Calu3 (cell line): ENCODE measurements at places on chromosomes 1 and 21. TPM values are rescaled to one million over a fixed set of nuclear protein-coding genes. Genes with fewer than 3 reads are reported as not detected.

Gene ZNF683
- total RNA-seq, result not detected in 2 replicates

Gene OR2T35
- total RNA-seq, result not detected in 2 replicates

Gene TMEM79
- total RNA-seq, result 12.8 and 12.9 TPM in 2 replicates

Gene ZNF593OS
- not detected in 2 replicates for total RNA-seq

Gene OLIG2
- not detected in 2 replicates for total RNA-seq

DNA sequence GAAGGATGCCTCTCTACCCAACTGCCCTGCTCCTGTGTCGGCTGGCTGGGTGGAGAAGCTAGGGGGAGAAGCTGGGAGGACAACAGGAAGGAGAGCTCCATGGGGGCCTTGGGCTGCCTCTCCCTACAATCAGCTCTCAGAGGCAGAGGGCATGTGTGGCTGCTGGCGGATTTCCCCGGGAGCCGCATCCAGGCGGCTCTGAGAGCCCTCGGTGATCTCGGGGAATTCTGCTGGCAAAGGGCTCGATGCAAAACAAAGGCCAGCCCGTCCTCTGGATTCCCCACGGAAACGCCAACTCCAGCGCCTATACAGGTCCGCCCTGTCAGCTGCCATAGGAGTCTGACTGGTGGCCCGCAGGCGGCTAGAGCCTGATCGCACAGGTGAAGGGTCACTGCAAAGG lies 26.4 kb upstream of the EVA1B start:
- no peak for DNase-seq

DNA sequence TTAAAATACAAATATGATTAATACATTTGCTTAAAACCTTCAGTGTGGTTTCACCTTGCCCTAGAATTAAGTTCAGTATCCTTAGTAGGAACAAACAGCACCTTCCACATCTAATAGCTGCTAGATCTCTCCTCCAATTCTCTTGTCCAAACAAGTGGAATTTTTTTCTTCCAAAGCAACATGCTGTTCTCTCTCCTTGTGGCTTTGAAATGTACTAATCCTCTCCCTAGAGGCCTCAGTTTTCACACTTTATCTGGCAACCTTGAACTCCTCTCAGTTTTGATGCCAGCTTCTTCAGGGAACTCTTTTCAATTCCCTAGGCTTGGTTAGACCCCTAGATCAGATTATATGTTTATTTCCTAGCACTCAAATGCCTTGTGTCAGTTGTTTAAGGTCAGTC lies 87.0 kb downstream of the GLUL start:
- DNase-seq, result no peak

DNA sequence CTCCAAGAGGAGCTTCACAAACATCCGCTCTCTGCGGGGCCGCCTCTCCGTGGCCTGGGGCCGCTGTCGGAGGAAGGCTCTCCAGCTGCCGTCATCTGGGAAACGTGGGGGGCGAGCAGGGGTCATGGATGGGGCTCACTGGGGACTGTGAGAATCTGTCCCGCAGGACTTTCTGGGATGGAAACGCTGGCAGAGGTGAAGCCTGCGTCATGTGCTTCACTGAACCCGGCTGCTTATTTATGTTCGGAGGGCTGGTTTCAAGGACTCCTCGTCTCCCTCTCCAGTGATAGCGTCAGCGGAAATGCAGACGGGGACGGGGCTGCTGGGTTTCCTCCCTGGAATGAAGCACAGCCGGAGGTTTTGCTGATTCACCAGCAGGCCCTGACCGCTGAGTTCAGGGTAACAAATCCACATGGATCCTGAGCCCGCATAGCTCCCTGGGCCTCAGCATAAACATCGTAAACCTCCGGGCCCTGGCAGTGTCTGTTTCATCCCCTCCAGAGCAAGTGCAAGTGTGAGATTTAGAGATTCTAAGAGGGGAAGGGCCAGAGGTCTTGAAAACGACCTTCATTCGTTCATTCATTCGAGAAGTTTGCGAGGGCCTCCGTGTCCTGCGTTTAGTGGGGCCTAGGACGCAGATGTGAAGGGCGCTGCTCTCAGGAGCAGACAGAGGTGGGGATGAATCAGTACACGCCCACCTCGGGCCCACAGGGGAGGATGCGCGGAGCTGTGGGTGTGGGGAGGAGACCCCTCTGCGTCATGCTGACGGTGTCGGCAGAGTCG lies 7.0 kb upstream of the POFUT2 start:
- no peak for DNase-seq
